Ascending aorta (tissue), 2 donors: ENCODE measurements at places on chromosomes 2 and 18.

DNA sequence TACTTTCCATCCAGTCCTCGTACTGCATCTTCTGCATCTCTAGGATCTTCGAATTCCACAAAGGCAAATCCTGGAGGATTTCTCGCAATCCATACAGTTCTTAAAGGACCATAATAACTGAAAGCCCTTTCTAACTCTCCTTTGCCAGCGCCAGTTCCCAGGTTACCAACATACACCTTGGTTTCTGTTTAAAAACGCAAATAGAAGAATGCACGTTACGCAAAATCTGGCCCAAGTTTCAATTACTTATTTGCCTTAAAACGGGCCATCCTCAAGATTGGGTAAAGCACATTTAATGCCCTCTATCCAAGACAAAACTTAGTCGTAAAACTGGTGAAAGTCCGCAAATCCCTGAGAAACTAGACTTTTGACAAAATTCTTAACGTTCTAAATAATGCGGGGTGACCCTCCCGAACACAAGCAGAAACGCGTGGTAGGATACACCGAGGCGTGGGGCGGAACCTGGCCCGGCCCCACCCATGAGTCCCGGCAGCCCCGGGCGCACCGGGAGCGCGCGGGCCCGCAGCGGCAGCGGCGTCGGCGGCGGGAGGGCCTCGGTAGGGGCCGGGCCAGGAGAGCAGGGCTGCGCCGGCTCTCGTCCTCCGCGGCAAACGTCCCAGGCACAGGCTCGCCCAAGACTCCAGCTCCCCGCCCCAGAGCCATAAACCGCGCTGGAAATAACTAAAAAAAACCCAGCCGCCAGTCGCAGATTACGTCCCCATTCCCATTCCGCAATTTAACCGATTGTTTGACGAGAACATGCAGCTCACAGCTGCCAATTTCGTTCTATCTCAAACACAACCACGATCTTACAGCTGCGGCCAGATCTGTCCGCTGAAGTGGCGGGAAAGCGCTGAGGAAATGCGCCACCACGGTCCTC, 910 bp downstream of the SRSF7 start:
- DNase-seq, result peak; percentile 78

GRCh38 chr2:5464657-5465056, 227.5 kb upstream of the SOX11 start:
- DNase-seq, result no peak

DNA sequence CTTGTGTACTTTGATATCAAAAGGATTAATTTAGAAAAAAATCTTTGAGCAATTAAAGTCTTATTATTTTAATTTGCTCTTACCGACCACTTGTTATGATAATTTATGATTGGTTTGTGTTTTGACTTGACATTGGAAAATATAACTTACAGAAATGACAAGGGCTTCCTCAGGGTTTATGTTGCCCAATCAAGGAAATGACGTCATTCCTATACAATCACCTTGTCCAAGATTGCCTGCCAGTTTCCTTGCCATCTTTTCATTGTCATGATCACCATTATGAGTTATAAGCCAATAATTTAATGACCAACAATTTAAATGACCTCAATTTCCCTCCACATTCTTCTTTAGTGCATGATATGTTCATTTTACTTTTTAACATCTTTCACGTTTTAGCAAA, 351.8 kb upstream of the TMEFF2 start:
- no peak for DNase-seq

GRCh38 chr2:48530033-48530811, at the start of gene STON1:
STON1 (plus strand) TSS chr2:48530154; CDS start chr2:48580634, 50,480 bp downstream.
- DNase-seq, result peak; percentile 75

GRCh38 chr2:236685361-236685760, 115.7 kb downstream of the ACKR3 start:
- DNase-seq, result no peak

- DNase-seq, result no peak
Measured at GRCh38 chr2:45145073-45145899, 136.0 kb upstream of the SIX2 start.

GRCh38 chr18:48669991-48670750, 131.3 kb downstream of the CTIF start:
- no peak for DNase-seq

- peak; percentile 71 for DNase-seq
Measured at GRCh38 chr2:96408616-96409015, 73.0 kb downstream of the NCAPH start.

DNA sequence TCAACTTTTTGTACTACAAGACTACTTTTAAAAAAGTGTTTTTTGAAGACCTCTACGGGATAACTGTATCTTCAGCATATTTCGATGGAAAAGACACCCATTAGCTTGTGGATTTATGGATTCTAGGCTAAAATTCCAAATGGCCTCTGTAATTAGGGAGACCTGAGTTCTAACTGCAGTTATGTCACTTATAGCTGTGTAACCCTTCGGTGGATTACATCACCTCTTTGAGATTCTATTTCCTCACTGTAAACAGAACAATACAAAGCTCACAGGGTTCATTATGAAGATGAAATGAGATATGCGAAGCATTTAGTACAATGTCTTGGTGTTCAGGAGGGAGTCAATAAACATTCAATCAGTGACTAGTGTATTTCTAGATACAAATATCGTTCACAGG, 24.2 kb downstream of the LMAN2L start:
- DNase-seq, result no peak

DNA sequence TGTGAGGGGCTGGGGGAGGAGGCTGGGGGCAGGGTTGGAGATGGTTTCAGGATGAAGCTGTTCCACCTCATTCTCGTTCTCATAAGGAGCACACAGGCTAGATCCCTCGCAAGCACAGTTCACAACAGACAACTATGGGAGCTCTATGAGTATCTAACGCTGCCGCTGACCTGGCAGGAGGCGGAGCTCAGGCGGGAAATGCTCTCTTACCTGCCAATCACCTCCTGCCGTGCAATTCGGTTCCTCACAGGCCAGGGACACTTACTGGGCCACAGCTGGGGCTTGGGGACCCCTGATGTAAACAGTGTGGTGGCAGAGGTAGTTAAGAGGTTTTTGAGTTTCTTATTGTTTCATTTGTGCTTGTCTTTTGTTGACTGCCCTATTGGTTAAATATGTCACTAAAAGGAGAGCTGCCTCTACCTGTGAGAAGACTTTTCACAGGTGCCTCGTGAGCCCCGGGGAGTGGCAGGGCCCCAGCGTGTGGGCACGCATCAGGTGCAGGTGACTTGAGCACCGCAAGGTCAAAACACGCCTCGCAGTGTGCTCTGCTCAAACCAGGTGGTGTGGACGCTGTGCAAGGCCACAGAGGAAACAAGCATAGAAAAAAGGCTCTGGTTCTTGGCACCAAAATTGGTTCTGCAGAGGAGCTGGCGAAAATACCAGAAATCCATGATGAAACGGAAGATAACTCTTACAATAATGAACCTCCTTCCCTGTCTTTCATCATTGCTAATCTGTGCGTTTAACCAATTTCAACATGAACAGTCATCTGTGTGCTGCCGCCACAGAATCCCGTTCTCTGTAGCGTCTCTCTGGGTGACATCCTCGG, 10.2 kb downstream of the MLPH start:
- no peak for DNase-seq

DNA sequence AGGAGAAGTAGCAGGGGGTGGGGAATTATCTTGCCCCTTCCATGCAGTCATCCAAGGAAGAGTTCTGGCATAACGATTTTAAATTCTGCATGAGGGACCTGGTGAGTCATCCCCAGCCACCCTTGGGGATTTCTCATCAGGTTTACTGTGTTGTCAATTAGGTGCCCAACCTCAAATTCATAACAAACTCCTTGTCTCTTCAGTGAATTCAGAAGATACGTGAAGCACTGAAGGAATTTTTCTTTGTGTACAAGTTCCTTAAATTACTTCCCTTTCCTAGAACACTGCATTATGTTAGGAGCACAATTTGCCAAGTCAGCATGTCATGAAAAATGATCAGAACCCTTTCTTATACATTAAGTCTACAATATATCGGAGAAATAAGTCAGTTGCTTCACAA, 70.8 kb upstream of the NOSTRIN start:
- no peak for DNase-seq

GRCh38 chr2:24012521-24013188, 2.8 kb downstream of the MFSD2B start:
- no peak for DNase-seq

GRCh38 chr2:223537651-223538601, 64.2 kb downstream of the SCG2 start:
- DNase-seq, result no peak

DNA sequence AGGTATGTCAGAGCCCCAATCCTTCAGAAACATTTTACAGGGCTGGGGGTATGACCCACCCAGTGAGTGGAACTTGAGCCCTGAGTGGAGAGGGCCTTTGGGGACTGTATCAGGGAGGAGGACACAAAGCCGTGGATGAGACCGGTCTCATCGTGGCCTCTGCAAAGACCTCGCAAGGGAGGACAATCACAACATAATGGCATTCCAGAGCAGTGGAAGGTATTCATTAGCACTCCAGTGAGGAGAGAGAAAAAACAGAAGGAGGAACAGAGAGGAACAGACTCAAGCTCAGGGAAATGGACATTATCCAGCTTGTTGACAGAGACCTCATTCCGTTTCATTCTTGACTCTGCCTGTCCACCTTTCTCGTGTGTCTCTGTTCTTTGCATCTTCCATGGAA, 38.8 kb upstream of the CTAGE1 start:
- DNase-seq, result no peak

DNA sequence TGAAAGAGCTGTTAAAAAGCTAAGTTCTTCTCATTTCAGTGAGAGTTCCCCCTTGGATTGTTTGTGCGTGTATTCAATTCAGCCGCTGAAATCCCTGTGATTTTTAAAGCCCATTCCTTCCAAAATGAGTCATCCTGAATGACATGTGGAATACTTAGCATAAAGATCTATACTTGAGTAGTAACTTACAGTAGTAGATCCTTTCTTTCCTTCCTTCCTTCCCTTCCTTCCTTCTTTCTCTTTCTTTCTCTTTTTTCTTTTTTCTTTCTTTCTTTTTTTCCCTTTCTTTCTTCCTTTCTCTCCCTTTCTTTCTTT, 18.2 kb upstream of the SOX11 start:
- no peak for DNase-seq

- DNase-seq, result no peak
Measured at GRCh38 chr18:49588971-49589370, 27.1 kb downstream of the LIPG start.

DNA sequence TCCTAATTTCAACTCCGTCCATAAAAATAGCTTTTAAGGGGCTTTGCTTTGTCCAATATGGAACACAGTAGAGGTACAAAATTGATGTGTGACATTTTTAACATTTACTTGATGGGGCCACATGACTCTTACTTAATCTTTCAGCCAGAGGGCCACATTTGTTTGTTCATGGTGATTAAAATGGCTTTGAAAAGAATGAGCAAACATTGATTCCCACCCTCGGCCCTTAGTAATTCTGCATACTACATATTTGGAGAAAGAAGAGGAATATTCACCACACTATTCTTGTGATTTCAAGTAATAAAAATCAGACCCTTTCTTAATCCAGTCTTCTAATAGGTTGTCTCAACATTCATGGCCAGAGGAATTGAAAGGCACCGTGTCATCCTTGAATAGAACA, 17.5 kb downstream of the ARPC2 start:
- DNase-seq, result no peak

DNA sequence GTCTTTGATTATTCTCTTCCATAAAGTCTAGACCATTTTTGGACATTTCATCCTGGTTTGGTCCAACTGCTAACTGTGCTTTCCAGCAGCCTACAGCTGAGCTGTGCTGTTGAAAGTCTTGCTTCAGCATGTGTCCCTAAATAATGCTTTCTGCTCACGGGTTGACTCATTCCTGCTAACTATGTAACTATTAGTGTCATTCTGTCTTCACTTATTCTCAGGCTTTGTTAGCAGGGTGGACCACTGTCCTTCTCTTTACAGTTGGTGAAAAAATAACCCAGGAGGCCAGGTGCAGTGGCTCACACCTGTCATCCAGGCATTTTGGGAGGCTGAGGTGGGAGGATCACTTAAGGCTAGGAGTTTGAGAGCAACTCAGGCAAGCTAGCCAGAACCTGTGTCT, 8.9 kb downstream of the ADAM23 start:
- DNase-seq, result no peak

GRCh38 chr2:182636699-182637098, 79.4 kb upstream of the DNAJC10 start:
- DNase-seq, result no peak

DNA sequence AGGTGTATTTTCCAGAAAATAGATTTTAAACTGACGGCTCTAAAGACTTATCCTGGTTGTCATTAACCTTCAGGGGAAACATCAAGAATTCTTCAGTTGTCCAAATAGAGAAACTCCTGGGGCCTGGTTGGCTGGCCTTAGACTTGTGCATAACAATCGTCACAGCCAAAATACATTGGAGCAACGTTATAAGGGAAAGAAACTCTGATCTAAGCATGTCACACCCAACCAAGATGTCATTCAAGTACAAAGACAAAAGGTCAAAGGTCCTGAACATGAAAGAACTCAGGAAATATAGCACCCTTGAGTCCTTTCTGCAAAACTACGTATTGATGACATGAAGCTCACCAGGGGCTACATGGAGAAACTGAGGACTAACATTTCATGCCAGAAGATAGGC, 23.8 kb upstream of the APCDD1 start:
- DNase-seq, result no peak

DNA sequence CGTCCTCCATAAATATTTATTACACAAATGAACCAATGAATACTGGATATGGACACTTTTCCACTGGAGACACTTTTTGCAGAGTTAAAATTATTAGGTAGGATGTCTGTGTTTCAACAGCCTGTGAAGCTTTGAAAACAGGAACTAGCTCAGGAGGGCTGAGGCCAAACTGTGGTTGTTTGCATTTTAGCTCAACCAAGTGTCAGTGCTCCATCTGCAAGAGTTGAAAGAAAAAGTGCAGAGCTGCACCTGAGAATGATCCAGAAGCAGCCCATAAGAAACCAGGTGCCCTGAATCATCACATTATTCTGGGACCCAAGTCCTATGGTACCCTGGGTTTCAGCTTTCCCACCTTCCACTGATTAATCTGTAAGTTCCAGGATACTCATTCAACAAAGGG, 180.4 kb downstream of the TRIB2 start:
- DNase-seq, result no peak

DNA sequence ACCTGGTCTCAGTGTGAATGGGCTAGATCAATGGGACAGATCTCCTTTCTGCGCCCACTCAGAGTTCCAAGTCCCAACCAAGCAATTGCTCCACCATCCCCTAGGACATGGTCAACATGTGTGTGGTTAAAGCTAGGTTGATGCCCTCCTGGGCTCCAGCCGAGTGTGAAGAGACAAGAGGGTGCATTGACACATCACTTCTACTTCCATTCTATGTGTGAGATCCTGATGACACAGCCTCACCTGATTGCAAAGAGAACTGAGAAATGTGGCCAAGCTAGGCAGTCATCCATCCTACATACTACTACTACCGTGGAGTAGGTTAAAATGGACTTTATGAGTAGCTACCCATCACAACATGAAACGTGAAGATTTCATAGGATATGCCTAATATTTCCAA, 106.8 kb downstream of the NCKAP5 start:
- no peak for DNase-seq
